M059J (cell line): ENCODE measurements at places on chromosomes 12 and 14. TPM values are rescaled to one million over a fixed set of nuclear protein-coding genes. Genes with fewer than 3 reads are reported as not detected.

- DNase-seq, result no peak
Measured at GRCh38 chr12:75917083-75917482, 114.5 kb downstream of the PHLDA1 start.

- no peak for DNase-seq
Measured at GRCh38 chr14:52987514-52987913, 36.7 kb upstream of the FERMT2 start.

DNA sequence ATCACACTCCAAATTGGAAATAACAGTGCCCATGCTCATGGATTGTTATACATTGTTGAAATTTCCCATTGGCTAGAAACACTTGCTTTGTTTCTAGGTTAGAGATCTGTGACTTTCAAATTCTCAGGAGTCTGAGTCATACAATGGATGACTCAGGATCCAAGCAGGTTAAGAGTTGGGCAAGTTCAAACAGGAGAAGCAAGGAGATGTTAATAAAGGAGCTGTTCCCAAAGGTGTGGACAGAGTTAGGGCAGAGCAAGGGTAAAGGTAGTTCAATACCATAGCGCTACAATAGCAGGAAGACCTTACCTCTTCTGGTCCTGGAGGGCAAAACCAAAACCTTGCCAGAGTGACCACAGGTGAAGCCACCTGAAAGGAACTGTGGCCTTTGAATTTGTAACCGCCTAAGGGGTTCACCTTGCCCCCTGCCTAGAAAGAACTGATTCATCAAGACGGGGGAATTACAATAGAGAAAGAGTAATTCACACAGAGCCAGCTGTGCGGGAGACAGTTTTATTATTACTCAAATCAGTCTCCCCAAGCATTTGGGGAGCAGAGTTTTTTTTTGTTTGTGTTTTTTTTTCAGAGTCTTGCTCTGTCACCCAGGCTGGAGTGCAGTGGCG lies 4.2 kb upstream of the AMN1 start:
- DNase-seq, result peak; percentile 96

The MGAT4C gene
- not detected in 2 replicates for total RNA-seq

The AICDA gene
- not detected in 2 replicates for total RNA-seq

The NGB gene
- total RNA-seq, result not detected in 2 replicates

DNA sequence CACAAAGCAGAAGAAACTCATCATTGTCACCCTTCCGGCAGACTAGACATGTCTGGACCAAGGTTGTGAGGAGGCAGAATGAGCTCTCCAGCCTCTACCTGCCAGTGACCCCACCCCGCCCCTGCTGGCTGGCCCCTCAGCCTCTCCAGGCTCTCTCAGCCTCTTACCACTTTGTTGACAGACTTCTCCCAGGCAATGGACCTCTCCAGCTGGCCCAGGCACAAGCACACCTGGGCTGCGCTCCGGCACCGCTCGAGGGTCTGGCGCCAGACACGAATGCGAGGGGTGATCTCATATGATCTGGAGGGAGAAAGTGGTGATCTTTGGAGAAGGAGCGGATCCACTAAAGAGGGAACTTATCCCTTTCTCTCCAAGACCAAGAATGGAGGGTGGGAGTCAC lies 30.3 kb downstream of the BAZ2A start:
- DNase-seq, result no peak

- no peak for DNase-seq
Measured at GRCh38 chr12:55899082-55899481, 28.6 kb downstream of the PYM1 start.

The CKAP4 gene
- total RNA-seq, result 179 and 286 TPM in 2 replicates

- no peak for DNase-seq
Measured at GRCh38 chr12:123089140-123089539, 61.8 kb downstream of the PITPNM2 start.

- no peak for DNase-seq
Measured at GRCh38 chr12:96402061-96402460, 1.8 kb upstream of the CDK17 start.

GRCh38 chr14:91143862-91144261 lies 30.0 kb downstream of the DGLUCY start:
- DNase-seq, result no peak

- DNase-seq, result peak; percentile 22
Measured at GRCh38 chr12:47271800-47272239, 192.1 kb upstream of the AMIGO2 start.

The KLRD1 gene
- total RNA-seq, result not detected in 2 replicates

DNA sequence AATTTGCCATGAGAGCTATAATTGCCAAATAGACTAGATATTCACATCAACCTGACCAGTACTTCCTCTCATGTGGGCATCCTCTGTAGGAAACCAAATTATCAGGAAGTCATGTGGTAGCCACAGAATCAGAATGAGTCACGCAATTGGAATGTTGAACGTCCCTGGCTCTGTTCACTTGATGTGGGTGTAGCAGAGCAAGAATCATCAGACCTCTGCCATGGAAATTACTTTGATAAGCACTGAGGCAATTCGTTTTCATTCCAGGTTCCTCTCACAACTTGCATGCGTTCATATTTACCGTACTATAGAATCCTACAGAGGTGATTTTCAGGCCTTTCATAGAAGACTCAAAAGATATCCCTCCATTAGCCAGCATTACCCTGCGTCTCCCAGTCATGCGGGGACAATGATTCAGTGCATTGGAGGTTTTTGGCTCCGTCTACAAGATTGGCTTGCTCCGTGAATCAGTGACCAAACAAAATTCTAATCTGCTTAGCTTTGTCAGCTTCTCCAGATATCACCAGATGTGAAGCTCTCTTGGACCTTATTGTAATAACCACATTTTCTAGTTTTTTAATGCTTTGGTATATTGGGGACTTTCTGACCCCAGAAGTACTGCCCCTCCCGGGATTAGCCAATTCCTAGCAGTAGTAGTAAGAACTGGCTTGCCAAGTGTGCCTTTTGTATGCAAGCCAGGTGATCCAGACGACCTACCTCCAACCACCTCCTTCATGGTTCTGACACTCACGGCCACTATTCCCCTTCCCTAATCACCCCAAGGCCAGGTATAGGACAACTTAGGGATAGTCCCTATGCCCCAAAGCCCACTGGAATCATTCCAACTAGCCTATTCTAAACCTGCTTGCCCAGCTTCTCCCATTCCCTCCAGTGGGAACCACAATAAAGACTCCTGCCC lies 133.4 kb downstream of the KICS2 start:
- peak; percentile 97 for DNase-seq

GRCh38 chr14:24231263-24232120 lies 675 bp downstream of the NEDD8 start:
- no peak for DNase-seq

The MYO1H gene
- total RNA-seq, result not detected in 2 replicates

DNA sequence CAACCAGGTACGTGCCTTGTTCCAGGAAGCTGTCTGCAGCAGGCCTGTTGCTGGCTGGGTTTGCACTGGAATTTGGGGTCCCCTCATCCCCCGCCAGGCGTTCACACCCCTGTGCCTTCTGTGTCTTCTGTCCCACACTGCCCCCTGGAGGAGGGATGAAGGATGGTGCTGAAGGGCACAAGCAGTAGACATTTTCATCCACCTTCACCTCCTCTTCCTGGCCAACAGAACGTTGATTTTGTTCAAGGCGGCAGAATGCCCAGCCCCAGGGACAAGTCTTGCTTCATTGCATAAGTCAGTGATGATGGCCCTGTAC lies 122.1 kb downstream of the CALM1 start:
- DNase-seq, result no peak

GRCh38 chr12:113689047-113689610 lies 217.5 kb upstream of the LHX5 start:
- no peak for DNase-seq

- no peak for DNase-seq
Measured at GRCh38 chr12:65754744-65755595, 69.3 kb upstream of the HMGA2 start.

The MARCHF9 gene
- total RNA-seq, result 6.7 and 7.9 TPM in 2 replicates

The ACVRL1 gene
- total RNA-seq, result 0.10 and 1.2 TPM in 2 replicates

GRCh38 chr14:89185919-89186855 lies 230.8 kb downstream of the FOXN3 start:
- peak; percentile 91 for DNase-seq

GRCh38 chr14:90599339-90599738 lies 202.5 kb downstream of the CALM1 start:
- DNase-seq, result no peak

DNA sequence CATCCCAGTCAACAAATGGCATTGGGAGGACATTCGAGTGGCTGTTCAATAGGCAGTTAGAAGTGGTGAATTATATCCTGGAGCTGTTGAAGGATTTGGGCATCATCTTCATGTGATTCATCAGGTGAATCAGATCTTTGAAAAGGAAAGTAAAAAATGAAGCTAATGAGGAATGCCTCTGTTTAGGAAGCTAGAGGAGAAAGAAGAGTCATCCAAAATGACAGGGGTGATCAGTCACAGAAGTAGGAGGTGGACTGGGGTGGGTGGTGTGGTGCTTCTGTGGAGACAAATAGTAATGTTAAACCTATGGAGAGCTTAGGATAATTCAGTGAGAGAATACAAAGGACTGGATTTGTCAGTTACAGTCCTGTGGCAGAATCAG lies 32.7 kb downstream of the DIP2B start:
- DNase-seq, result peak; percentile 87

DNA sequence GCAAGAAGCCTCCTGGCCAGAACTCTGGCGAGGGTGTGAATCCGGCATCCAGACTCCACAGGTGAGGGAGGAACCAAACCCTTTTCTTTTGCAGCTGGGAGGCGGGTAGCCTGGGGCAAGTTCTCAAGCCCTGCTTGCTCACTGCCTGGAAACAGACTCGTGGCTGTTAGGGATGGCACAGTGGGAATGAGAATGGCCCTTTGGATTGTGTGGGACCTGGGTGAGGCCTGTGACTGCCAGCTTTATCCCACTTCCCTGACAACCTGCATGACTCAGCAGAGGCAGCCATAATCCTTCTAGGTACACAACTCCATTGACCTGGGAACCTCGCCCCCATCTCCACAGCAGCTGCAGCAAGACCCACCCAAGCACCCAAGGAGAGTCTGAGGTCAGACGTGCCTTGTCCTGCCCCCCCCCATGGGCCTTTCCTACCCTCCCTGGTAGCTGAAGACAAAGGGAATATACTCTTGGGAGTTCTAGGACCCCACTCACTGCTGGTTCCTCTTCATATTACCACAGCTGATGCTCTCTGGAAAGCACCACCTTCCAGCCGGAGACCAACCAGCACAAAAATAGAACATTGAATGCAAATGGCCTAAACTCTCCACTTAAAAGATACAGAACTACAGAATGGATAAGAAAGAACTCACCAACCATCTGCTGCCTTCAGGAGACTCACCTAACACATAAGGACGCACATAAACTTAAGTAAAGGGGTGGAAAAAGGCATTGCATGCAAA lies 5.1 kb upstream of the GPR33 start:
- peak; percentile 13 for DNase-seq

The SIX6 gene
- not detected in 2 replicates for total RNA-seq

The FSCB gene
- not detected in 2 replicates for total RNA-seq

- no peak for DNase-seq
Measured at GRCh38 chr12:113612793-113613192, 141.1 kb upstream of the LHX5 start.

DNA sequence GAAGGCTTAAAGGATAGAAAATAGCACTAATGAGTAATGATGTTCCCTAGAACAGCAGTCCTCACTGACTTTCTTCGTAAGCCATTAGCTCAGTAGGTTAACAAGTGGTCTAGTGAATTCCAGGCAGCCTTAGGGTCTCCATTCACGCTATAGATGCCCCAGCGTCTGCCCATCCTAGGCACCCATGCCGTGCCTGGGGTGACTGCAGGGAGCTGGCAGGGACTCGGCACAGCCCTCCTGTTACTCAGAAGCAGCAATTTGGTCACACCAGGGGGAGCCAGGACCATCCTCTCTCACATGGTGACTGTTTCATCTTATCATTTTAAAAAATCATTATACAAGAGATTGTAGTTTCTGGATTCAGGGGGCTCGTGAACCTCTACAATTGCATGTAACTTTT lies 66.0 kb upstream of the TRAF3 start:
- DNase-seq, result no peak

DNA sequence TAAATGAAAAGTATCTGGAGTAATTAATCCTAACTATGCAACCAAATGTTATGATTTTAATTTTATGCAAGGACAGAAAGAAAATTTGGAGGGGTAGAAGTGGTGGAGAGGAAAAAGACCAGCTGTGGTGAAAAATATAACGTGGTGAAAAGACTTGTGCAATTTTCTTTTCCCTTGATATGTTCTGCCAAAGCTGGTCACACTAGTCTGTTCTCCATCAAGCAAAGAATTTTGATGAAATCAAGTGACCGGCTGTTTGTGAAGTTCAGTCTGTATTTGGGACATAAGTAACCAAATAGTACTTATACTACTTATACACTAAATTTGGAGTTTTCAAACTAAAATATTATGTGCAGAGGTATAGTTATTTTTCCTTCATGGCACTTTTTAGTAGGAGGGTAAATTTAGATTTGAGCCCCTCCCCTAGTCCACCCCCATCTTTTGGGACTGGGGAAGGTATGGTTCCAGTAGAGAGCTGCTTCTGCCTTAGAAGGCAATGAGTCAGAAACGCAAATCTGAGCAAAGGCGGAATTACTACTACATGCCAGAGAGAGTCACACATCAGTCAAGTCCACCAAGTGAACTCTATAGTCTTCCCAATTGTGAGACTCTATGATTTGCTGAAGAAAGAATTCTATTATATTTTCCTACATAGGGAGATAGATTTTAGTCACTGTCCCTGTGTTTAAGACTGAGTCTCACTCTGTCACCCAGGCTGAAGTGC lies 229.7 kb downstream of the SLC25A21 start:
- DNase-seq, result peak; percentile 39

GRCh38 chr12:92029136-92029535 lies 116.5 kb downstream of the BTG1 start:
- no peak for DNase-seq

DNA sequence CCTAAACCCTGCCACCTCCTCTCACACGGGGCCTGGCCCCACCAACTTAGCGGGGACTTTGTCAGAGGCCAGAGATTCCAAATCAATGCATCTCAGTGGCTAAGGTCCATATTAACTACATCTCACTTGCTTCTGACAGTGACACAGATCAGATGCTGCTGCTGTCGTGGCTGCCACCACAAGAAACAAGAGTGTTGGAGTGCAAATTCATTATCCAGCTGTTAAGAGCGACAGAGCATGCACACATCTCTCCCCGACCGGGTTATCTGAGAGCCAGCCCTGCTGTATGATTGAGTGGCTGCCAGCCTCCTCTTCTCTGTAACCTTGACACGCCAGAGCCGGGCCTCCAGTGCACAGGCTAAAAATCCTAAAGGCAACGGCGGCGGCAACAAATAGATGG lies 40.2 kb downstream of the SPRING1 start:
- no peak for DNase-seq

The PTPN11 gene
- total RNA-seq, result 39.1 and 49.9 TPM in 2 replicates

DNA sequence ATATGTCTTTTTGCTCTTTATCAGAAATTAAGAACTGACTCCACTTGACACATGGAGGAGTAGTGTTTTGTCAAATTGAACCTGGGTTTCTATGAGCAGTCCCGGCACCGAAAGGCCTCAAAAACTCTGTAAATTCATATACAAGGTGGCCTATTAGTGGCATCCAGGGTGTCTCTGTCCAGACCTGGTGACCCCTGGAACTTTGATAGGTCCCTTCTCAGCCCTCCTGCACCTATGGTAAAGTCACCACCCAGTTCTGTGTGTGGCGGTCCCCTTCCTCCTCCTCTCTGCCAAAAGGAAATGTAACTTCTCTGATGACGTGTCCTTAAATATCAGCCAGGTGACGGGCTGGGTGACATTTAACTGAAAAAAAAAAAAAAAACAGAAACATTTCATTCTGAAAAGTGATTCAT lies 204.0 kb upstream of the FOXN3 start:
- no peak for DNase-seq

The TAS2R30 gene
- total RNA-seq, result 0.89 TPM in 1 of 2 replicates, not detected in the other

The FGF6 gene
- total RNA-seq, result not detected in 2 replicates
